ENCODE measurements at places on chromosomes 3 and 15. TPM values are rescaled to one million over a fixed set of nuclear protein-coding genes. Genes with fewer than 3 reads are reported as not detected.

The C3orf85 gene
- not detected for total RNA-seq

The MANF gene
- total RNA-seq: 94.5 TPM

The ARHGEF26 gene
- 11.2 TPM for total RNA-seq

The MED12L gene
- 0.45 TPM for total RNA-seq

The C15orf39 gene
- total RNA-seq: 30.9 TPM

The LMAN1L gene
- not detected for total RNA-seq

The GOLGA6A gene
- total RNA-seq: 0.12 TPM

The TLR9 gene
- 0.02 TPM for total RNA-seq

The HTR3E gene
- total RNA-seq: not detected

The ISG20 gene
- total RNA-seq: 33.0 TPM

The GALNT15 gene
- total RNA-seq: 0.05 TPM
